Lung microvascular endothelial cell (primary cell): ENCODE measurements at places on chromosomes 2 and 18. TPM values are rescaled to one million over a fixed set of nuclear protein-coding genes. Genes with fewer than 3 reads are reported as not detected.

DNA sequence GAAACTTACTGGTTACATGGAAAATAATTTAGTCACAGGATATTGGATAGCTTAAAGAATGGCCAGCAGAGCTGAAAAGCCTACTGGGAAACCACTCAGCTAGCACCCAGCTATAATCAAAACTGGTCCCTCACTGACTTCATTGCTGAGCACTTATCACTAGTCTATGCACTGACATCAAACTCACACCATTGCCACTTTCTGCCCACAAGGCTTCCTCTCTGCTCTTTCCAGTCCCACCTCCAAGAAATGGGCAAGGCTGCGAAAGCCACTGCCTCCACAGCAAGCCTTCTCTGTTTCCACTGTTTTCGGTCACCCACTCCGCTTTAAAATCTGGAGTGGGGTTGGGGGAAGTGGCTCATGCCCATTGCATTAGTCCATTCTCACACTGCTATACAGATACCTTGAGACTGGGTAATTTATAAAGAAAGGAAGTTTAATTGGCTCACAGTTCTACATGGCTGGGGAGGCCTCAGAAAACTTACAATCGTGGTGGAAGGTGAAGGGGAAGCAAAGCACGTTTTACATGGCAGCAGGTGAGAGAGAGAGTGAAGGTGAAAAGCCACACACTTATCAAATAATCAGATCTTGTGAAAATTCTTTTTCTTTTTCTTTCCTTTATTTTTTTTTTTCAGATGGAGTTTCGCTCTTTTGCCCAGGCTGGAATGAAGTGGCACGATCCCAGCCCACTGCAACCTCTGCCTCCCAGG is 77.0 kb upstream of the CERS6 start:
- no peak for DNase-seq

GRCh38 chr2:205617905-205618304 is 64.4 kb upstream of the NRP2 start:
- DNase-seq = no peak

- DNase-seq = no peak
These were observed 1.6 kb upstream of the CROCC2 start for GRCh38 chr2:240904216-240905175.

DNA sequence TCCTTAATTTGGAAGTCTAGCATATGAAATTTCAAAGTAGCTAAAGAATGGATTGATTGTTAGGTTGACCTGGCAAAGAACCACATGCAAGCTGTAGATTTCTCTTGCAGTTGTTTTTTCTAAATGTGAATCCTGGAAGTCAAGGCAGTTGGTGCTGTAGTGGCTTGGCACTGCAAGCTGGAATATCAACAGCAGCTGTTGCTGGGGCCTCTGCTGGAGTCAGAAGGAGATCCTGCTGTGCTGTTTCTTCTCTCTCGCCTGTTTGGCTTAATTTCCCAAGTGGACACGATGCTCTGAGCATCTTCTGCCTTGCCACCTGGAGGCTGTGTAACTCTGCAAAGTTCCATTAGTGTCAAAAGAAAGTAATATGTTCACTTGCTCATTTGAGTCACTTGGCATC is 12.6 kb downstream of the PIK3C3 start:
- DNase-seq = no peak

DNA sequence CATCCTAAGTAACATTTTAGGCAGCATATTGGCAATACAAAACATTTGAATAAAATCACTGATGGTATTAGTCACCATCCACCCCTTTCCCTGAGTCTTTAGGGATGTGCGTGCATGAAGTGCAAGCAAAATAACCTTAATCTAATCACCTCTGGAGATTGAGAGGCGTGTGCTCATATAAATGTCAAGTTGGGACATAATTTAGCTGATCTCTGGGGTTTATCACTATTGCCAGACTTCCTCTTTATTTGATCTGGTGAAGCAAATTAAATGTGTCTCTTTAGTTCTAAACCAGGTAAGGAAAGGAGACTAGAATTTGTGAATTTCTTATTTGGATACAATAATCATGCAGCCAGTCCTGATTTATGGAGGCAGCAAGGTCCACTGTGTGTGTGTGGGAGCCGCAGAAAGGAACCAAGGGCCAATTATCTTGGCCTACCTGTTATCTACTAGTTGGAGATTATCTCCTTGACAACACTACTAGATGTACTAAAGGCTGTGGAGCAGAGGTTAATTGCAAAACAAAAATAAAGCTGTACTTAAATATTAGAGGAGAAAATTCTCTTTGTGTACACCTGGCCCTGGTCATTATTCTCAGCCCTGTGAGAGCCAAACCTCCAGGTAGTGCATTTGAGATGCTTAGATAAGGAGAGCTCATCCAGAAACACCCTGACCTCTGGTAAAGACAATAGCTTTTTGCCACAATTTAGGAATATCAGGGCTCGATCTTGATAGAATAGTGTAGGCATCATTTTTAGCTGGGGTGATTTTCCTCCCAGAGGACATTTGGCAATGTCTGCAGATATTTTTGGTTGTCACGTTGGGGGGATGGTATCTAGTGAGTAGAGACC is 78.2 kb downstream of the HRH4 start:
- no peak for DNase-seq

DNA sequence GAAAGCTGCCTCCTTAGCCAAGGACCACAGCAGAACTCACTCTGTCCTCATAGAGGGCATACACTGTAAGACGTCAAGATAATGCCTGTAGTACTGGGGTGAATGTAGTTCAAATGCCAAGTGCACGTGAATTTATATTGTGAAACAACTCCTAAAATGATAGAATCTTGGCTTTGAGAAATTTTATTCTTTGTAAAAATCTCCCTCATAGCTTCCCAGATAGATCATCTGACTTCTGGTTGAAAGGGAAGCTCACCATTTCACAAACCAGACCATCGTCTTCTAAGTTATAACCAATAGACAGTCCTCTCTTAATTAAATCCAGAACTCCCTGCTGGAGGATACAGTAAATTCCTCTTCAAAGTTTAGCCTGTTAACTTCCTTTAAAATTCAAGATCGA is 110.9 kb upstream of the MSTN start:
- DNase-seq = no peak

- DNase-seq = no peak
These were observed 36.8 kb downstream of the NPAS2 start for GRCh38 chr2:100856732-100857131.

- DNase-seq = no peak
These were observed 28.6 kb upstream of the AP1S3 start for GRCh38 chr2:223865907-223866508.

GRCh38 chr2:70029814-70030409 is 57.4 kb upstream of the PCBP1 start:
- DNase-seq = peak; percentile 65

DNA sequence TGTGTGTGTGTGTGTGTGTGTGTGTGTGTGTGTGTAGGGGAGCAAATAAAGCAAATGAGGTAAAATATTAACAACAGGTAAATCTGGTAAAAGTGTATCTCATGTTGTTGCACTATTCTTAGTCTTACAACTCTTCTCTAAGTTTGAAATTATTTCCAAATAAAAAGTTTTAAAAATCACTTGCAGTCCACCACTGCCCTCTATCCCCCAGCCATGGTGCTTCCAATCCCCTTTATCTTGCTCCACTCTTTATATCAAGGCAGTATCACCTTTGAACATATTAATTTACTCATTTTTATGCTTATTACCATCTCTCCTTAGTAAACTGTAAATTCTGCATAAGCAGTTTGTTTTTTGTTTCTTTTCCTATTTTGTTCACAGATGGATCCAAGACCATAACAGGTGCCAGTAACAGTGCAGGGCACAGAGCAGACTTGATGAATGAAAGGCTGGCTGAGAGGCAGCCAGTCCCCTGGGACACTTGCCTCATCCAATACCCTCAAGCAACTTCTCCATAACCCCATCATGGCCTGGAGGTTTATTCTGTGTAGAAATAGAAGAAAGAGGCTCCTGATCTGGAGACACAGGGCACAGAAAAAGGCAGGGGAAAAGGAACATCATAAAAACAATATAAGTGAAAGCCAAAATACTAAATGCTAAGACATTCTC is 67.6 kb downstream of the LDAH start:
- DNase-seq = peak; percentile 23

DNA sequence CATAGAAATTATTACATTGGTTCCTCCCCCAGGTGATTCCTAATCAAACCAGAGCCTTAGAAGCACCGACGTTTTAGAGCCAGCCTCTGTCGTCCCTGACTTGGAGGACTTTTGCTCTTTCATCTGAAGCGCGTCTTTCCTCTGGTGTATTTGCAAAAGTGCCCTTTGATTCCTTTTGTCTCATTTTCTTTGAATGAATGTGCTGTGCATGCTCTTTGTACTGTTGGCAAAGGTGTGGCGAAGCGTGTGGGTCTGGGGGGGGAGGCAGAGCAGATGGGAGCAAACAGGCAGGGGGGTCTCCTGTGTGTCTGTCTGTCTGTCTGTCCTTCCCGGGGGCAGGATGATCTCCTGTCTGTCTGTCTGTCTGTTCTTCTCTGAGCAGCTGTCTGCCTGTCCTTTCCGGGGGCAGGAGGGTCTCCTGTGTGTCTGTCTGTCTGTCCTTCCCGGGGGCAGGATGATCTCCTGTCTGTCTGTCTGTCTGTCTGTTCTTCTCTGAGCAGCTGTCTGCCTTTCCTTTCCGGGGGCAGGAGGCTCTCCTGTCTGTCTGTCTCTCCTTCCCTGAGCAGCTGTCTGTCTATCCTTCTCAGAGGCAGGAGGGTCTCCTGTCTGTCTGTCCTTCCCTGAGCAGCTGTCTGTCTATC is 205.5 kb upstream of the MYT1L start:
- DNase-seq = no peak

DNA sequence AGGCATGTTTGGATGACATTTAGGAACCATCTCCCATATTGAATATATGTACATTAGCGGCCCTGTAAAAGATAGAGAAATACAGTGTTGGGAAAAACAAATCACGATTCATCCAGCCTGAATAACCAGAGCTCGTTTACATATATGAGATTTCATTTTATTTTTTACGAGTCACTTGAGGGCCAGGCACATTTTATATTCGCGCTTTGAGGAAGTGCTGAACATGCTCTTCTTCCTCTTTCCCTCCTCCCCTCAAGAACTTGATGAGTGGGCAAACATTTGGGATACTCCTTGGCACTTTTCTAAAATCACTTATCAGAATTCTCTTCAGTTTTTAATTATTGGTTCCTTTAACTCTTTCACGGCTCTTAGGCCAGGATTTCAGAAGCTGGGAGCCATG is 268.0 kb upstream of the TANK start:
- DNase-seq = no peak

DNA sequence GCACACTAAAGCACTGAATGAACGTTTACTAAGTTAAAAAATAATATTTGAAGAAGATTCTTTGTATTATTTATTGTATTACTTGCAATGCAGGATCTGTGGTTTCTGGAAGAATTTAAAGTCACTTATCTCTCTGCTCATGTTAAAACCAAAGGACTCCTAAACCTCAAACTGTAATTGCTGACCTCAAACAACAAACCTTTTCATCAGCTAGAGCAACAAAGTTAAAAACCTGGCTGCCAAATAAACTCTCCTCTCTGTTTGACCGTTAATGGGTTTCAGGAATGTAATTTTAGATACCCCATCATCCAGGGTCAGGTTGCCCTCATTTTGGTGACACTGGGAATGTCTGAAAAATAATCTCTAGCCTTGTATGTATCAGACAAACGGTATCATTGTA is 239.1 kb downstream of the TGIF1 start:
- DNase-seq = no peak

- DNase-seq = no peak
These were observed 18.2 kb upstream of the ARL4C start for GRCh38 chr2:234514873-234515638.

DNA sequence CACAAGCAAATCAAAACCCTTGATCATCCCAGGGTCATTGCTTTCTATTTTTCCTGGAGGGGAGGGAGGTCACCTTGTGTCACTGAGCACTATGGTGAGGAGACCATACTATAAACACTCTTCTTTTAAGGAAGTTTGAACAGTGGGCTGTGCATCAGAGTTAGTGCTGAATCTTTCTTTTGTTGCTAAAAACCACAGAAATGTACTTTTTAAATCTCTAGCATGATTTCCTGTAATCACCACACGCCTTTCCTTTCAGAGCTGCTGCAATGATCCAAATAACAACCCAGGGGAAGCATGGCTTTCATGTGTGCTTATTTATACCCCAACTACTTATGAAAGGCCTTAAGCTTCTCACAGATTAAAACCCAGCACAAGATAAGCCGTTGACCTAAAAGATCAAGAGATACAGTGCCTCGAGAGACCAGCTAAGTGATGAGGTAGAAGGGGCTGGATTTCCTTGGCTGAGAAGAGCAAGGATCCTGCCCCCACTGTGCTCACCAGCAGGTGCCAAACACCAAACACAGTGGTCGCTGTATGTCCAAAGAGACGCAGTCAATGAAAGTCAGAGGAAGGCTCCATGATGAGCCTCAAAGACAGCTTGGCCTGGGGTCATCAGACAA is 34.7 kb downstream of the TRABD2A start:
- DNase-seq = peak; percentile 15

DNA sequence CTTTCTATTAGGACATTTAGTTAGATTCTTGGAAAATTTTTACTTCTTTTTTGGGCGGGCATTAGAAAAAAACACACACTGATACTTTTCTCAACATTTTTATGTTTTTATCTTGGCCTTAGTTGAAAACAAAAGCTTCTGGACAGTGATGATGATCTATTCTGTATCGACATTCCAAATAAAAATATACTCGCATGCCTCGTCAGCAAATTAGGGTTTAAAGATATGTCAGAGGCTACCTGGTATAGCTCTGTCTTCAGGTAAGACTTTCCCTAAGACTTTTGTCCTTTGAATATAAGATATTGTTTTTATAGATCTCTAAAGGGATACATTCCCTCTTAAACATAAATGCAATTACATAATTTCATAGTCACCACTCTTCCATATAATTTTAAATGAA is 816.8 kb downstream of the LRP1B start:
- DNase-seq = no peak

GRCh38 chr2:218029366-218030360 is 26.9 kb upstream of the TNS1 start:
- DNase-seq = no peak

Gene TDRD15
- not detected in 2 replicates for total RNA-seq

Gene PAX8
- total RNA-seq = under 0.01 and 0.22 TPM in 2 replicates

Gene TP53I3
- total RNA-seq = 45.4 and 73.2 TPM in 2 replicates

Gene DTNB
- total RNA-seq = 3.7 and 4.2 TPM in 2 replicates

Gene CAPN13
- total RNA-seq = not detected in 2 replicates

Gene ACVR1C
- not detected in 2 replicates for total RNA-seq

Gene PDE6D
- 14.8 and 19.6 TPM in 2 replicates for total RNA-seq

Gene CDCA7
- 1.8 and 3.9 TPM in 2 replicates for total RNA-seq

Gene HJURP
- 2.0 and 5.0 TPM in 2 replicates for total RNA-seq

Gene KCTD18
- total RNA-seq = 7.2 and 7.9 TPM in 2 replicates

Gene RUFY4
- not detected in 2 replicates for total RNA-seq

Gene TEX44
- not detected in 2 replicates for total RNA-seq

Gene EPB41L3
- 17.3 and 20.0 TPM in 2 replicates for total RNA-seq

Gene VWC2L
- not detected in 2 replicates for total RNA-seq
